ENCODE measurements at places on chromosomes 7 and 10.
A peak's percentile ranks its signal among the peaks of the same experiment; 100 is the strongest.

DNA sequence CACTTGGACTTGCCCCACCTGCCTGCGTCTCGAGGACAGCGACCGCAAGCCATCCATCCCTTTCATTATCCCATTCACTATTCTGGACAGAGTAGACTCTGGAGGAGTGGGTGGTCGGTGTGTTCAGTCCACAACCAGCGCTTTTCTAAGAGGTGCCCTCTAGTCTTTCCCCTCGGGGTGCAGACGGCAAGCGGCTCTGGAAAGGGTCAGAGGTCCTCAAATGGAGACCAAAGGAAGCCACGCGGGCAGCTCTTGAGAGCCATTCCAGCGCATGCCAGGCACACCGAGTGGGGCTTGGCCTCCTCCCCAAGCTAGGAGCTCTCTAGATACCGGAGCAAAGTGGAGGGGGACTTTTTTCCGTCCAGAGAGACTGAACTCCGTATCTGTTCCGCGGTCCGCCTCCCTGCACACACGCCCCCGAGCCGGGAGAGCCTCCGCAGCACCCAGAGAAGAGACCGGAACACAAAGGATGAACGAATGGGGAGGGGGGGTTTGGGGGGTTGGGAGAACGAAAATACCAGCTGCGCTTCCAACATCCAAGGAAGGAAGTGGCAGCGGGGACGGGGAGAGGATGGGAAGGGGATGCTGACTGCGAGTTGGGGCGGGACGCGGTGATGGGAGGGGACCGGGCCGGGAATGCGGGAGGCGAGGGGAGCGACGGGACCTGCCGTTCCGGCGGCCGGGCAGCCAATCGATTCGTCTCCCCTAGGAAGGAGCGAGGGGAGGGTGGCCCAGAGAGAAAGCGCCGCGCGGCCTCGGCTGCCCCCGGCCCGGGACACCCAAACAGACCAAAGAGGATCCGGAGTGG, 515 bp downstream of the GSDME start:
- DNase-seq, result peak; percentile 10

DNA sequence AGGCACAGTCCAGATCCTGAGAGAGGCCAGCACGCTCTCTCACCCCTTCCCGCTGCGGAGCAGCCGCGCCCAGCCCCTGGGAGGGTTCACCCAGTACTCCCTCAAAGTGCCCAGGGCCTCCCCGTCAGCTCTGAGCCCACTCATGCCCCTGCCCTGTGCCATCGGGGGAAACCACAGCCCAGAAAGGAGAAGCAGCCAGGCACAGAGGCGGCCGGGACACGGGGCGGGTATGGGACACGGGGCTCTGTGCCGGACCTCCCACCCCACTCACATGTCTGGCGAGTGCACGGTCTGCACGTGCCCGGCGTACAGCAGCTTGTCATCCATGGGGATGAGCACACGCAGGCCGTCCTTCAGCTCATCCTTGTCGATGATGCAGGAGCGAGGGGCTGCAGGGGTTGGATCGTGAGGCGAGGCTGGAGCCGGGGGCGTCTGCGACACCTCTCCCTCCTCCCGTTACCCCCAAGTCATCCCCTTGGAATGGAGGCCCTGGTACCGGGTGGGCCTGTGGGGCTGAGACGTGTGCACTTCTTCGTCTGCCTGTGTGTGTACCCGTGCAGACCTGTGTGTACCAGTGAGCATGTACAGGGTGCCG, 38.2 kb downstream of the SLC29A4 start:
- no peak for DNase-seq

- no peak for DNase-seq
These were observed 826.3 kb upstream of the MBL2 start for GRCh38 chr10:53598914-53599313.

DNA sequence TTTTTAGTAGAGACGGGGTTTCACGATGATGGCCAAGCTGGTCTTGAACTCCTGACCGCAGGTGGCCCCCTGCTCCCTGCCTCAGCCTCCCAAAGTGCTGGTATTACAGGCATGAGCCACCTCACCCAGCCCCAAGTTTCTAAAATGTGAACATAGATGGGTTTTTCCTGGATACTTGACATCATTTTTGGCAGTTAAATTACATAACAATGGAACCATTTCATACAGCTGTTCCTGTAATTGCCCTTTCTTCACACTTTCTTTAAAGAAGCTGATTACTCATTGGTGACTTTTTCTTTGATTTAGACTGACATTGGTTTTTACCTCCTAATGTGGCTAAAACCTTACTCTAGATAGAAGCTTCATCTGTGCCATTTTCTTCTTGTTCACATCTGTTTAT, 5.9 kb downstream of the ZKSCAN1 start:
- no peak for DNase-seq

DNA sequence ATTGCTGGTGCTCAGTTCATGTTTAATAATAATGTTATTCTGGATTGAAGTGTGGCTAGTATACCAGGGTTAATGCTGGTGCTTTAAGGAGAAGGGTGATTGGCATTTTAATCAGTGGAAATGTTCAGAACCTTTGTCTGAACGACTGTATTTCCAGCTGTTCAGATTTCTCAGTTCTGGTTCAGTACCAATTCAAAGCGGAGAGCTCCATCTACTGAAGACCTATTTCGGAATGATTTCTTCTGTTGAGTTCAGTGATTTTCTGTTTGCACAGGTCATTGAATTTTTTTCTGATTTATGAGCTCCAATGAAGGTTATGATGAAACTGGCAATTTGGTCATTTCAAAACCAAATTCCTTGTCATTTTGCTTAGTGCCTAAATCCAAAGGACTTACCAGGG, 160.1 kb downstream of the EXOC4 start:
- DNase-seq, result no peak

Data from NCI-H2081 (cell line).